ENCODE measurements at places on chromosomes 1 and 21. TPM values are rescaled to one million over a fixed set of nuclear protein-coding genes. Genes with fewer than 3 reads are reported as not detected.

- no peak for DNase-seq
Observed at GRCh38 chr1:109889094-109889493, 21.6 kb upstream of the CSF1 start.

DNA sequence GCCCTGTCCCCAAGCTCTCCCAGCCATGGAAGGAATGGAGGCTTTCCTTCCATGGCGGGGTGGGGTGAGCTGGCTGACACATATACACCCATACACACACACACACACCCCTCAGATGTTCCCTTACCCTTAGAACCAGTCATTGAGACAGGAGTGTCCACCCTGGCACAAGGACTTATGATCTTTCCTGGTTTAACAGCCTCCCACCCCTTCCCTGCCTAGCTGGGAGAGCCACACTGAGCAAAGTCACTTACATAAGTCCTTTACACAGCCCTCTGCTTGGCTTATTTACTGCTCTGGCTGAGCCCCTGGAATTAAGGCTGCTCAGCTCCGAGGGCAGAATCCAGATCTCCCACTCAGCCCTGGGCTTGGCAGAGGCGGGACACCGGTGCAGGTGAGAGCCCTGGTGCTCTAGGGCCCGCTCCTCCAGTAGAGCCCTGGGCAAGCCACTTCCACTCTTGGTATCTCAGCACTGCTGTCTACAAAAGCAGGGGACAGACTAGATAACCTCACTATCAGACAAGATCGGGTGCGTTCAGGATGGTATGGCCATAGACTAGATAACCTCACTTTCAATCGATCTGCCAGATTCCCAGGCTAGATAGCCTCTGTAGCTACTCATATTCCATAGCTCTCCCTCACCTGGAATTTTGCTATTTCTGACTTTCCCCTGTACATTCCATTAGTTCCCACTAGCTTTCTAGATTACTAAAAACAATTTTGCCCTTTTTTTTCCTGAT, 16.7 kb downstream of the SLC6A9 start:
- DNase-seq, result no peak

DNA sequence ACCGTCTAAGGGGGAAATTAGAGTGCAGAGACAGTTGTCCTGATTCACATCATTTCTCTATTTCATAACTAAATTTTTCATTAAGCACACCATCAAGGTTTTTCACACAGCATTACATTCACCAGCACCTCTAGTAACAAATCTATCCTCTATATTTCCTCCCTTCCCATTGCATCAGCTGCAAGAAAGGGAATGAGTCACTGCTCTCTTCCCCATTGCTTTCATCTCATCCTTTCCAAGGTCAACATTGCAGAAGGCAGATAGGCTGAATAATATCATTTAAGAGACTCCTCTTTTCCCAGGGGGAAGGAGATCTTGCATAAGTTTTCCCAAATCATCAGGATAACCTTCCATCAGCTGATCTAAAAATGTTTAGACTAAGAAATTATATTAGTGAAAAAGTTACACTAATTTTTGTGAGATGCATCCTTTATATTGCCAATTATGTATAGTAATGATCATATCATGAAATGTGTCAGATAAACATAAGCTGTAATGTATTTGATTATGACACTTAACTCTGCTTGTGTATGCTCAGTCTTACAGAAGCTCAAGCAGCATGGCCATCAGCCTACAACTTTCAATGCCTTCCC, 4.3 kb downstream of the INTS7 start:
- no peak for DNase-seq

The HSD3B2 gene
- not detected for total RNA-seq

The TLCD4 gene
- total RNA-seq, result 18.7 TPM
